ENCODE measurements at places on chromosomes 5 and 9.

DNA sequence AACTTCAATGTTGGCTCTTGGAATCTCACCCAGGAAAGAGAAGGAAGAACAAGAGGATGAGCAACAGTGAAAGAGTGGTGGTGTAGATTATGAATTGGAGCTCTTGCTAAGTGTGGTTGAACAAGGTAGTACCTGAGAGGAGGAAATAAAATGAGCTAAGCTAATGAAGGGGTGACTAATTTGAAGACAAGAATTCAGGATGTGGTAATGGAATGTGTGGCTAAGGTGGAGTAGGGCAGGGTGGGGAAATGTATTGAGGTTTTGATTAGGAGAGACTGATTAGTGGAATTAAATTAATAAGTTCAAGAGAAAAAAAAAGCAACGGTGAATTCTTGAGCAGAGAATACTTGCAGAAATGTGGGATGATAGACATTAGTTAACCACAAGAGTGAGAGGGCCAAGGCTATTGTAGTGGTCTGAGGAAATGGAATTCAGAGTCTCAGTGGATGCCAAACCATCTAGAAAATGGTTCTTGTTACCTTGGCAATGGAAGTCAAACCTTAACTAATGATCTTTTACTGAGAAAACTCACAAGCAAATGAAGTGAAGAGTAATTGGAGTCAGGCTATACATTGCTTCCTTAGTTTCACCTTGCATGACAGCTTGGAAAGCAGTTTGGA, 648.3 kb upstream of the ZNF608 start:
- DNase-seq: no peak

DNA sequence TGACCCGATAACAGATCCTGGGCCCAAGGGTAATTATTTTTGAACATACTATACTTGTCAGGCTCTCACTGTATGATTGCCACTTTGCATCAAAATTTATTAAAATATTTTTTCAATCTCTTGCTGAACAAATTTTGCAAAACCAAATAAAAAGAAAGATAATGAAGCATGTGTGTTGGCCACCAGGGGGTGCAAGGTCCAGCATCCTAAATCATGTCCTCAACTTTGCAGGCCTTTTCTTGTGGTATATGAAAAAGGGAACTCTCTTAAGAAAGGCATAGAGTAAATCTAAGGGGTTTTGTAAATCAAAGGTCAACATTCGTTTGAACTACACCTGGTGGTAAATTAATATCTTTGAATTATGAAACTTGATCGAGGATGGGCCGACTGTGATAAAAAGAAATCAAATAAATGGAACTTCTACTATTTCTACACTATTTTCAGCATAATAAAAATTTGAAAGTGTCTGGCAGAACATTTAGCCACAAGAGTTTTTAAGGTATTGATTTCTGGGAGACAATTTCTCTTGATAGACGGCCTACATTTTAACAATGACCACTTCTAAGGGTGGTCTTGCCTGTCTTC, 676.5 kb downstream of the DMRTA1 start:
- no peak for DNase-seq

DNA sequence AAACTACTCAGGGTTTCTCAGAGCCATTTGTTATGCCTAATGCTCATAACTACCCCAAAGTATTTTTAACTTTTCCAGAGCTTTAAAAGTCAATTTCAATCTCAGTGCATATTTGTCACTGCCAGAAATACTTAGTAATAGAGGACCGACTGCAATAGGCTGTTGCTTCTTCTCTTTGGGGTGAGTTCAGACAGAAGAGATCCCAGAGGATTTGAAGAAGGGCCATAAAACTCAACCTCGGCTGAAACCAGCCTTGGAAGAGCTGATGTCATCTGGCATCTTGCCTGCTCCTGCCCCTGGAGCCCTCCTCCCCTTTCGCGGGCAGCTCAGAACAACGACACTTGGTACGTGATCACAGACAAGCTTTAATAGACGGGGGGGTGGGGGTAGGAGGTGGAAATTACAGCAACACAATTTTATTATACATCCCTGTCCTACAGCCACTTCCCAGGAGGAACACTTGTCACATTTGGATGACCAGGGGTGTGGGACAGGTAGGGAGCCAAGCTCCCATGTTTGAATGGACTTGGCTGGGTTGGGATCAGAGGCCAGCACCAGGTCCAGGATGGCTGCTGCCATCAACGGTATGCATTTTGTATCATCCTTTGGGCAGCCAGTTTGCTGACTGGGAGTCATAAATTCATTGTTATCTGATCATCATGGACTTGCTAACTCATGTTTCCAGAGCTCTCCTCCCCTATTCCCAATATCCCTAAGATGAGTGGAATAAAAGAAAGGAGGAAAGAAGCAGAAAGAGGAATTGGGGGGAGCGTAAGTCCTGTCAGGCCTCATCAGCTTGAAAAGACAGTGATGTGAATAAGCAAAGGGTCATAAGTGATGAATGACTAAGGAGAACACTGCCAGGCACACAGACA, 186.6 kb upstream of the PANK3 start:
- DNase-seq: peak; percentile 48

- DNase-seq: no peak
Observed at GRCh38 chr5:9496801-9497200, 49.1 kb downstream of the SEMA5A start.

GRCh38 chr9:89107406-89107805, 71.2 kb downstream of the SHC3 start:
- no peak for DNase-seq

- no peak for DNase-seq
Observed at GRCh38 chr9:14451949-14452348, 138.0 kb upstream of the NFIB start.

GRCh38 chr9:126398403-126399058, 71.9 kb downstream of the MVB12B start:
- peak; percentile 64 for DNase-seq

GRCh38 chr9:76528642-76529190, 69.7 kb downstream of the GCNT1 start:
- no peak for DNase-seq

- no peak for DNase-seq
Observed at GRCh38 chr9:131337131-131337848, 47.8 kb downstream of the PLPP7 start.

GRCh38 chr9:20597862-20598261, 24.4 kb downstream of the MLLT3 start:
- no peak for DNase-seq

DNA sequence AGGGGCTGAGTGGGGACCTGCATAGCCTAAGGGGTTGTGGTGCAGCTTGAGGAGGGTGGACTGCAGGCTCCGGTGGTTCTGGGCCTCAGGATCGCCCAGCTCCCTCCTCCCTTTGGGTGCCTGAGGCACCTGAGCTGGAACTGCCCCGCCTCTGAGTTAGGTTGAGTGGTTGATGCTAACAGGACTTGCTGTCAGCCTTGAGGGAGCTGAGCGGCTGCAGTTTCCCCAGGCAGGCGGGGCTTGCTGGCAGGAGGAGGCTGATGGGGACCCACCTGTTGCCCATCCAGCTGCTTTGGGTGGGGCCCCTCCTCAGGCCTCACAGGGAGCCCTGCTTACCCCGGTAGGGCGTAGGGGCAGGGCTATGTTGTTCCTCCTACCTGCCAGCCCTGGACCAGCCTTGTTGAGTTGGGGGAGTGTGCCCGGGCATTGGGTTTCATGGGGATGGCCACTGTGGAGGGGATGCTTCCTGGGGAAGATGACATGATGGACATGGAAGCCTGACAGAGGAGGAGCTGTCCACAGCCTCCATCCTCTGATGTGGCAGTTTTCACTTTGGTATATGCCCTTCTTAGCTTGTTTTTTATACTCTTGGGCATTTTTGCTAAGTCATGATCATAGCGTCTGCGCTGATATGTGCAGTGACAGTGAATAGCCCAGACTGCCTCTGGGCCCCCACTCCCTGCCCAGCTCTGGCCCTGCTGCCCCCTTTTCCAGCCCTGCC, 14.3 kb downstream of the WNK2 start:
- DNase-seq: no peak

GRCh38 chr5:123949807-123950340, 437.9 kb downstream of the CSNK1G3 start:
- no peak for DNase-seq

DNA sequence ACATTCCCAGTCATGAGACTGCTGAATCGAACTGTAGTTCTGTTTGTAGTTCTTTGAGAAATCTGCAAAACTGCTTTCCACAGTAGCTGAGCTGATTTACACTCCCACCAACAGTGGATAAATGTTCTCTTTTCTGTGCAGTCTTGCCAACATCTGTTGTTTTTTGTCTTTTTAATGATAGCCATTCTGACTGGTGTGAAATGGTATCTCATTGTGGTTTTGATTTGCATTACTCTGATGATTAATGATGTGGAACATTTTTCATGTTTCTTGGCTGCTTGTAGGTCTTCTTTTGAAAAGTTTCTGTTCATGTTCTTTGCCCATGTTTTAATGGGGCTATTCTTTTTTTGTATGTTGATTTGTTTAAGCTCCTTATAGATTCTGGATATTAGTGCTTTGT, 187.3 kb upstream of the TLE4 start:
- no peak for DNase-seq

DNA sequence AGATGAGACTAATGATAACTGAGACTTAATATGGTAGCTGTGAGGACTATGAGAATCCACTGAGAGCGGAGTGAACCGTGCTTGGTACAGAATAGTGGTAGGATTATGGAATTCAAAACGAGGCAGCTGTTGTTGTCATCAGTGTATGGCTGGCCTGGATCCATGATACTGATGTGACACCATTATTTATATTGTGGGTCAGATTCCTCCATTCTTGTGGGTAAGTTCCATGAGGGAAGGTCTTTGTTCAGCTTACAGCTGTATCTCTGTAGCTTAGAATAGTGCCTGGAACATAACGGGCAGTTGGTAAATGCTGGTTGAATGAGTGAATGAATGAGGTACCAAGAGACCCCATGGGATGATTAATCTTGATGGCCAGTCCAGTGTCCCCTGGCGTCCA, 61.8 kb downstream of the ACER2 start:
- no peak for DNase-seq

DNA sequence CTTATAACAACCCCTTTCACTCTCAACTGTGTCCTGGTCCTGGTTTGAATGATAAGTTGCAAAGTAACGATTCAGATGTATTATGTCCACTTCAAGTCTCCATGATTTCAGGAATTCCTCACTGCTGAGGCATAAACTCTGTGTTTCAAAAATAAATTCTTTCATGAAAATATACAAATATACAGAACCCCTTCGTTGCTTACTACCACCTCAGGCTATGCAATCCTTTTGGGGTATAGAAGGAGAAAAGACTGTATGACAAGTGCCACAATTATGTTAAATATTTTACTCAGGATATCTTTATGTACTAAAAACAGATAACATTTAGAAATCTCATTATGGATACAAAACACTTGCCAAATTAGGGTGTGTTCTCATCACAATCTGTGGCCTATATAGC, 190.7 kb downstream of the KCTD16 start:
- DNase-seq: no peak

DNA sequence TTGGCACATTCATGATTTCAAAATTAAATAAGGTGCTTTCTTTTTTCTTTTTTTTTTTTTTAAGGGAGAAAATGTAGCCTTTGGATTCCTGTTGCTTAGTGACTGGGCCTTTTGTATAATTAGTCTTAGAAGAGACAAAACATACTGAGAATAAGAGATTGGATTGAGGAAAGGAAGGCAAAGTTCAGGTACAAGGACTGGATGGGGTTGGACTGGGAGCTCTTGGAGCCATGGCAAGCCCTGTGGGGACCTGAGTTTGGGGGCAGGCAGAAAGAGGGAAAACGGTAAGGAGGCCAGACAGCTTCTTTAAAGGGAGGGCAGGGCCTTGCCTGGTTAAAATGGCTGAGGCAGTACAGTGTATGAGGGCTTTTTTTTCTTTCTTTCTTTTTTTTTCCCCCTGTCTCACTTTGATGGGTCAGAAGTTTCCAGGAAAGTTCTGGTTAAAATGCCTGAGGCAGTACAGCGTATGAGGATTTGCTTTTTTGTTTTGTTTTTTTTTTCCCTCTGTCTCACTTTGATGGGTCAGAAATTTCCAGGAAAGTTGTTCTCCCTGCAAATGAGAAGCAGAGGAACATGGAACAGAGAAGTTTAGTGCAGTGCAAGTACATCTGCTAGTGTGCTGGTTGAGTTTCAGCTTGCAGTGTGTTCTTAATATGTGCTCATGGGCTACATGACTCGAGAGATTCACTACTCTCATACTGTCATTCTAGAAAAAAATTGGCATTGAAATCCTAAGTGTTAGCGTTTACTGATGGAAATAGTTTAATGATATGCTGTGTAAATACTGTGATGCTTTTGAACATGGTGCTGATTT, 16.8 kb downstream of the SNX18 start:
- DNase-seq: no peak
